Heart right ventricle (tissue), 16 donors: ENCODE measurements at places on chromosomes 12 and 14.

DNA sequence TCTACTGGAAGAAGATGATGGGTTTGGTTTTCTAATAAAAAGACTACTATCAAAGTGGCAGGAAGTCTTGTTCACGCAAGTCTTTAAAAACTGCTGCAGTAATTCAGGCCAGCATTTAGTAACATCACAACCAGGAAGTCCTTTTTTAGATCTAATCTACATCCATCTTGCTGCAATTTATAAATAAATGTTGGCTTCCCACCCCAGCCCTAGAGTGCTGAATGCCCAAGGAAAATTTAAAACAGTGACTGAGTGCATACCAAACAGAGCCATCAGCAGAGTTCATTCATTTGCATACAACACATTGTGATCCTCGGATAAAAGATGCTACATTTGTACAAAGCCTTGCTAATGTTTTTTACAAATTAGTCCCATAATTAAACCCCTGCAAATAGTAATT, 72.1 kb downstream of the PHLDA1 start:
- no peak for DNase-seq

- no peak for DNase-seq
Measured at GRCh38 chr14:102667703-102668102, 75.3 kb downstream of the RCOR1 start.

- DNase-seq, result no peak
Measured at GRCh38 chr14:56334458-56334857, 216.2 kb downstream of the PELI2 start.

DNA sequence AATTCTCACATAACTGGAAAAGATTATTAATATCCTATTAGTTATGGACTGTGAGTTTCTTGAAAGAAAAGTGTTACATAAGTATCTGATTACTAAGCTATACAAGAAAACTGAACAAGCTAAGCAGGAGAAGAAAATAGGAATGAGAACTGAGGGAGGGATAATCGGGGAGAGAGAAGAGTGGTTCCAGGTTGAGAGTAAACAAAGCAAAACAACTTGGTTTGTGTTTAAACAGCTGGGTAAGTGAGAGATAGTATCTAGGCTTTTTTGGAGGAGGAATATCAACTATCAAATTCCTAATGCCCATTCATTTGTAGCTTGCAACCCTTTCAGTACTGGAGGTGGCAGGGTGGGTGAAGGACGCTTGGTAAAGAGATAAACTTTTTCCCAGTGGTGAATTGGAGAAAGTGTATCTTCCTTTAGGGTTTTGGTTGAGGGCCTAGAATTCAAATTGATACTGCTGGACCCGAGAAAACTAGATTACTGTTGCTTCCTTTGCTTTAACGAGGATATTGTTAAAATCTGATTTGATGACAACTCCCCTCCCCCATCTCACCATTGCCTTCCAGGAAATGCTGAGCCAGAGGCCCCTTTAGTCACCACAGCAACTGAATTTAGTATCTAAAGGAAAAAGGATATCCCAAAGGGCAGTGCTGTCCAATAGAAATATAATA, 2.0 kb upstream of the SLC2A3 start:
- DNase-seq, result no peak

DNA sequence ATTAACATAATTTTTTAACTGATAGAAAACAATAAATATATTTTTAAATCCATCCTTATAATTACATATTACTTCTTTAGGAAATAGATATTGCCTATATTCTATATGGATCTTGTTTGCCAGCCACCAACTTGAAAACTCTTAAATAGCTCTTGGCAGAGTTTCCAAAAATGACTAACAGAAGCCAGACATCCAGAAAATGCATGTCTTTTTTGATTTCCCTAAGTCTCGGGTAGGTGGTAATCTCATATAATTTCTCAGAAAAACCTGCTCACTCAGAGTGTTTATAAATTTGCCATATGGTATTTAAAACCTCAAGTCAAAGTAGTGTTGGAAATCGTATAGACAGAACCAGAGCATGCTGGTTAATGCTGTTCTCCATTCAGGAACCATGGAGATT, 360.4 kb upstream of the FOXG1 start:
- no peak for DNase-seq

GRCh38 chr12:104319028-104319427, 15.5 kb downstream of the EID3 start:
- no peak for DNase-seq

GRCh38 chr12:88870000-88870737, 289.9 kb upstream of the KITLG start:
- DNase-seq, result no peak

DNA sequence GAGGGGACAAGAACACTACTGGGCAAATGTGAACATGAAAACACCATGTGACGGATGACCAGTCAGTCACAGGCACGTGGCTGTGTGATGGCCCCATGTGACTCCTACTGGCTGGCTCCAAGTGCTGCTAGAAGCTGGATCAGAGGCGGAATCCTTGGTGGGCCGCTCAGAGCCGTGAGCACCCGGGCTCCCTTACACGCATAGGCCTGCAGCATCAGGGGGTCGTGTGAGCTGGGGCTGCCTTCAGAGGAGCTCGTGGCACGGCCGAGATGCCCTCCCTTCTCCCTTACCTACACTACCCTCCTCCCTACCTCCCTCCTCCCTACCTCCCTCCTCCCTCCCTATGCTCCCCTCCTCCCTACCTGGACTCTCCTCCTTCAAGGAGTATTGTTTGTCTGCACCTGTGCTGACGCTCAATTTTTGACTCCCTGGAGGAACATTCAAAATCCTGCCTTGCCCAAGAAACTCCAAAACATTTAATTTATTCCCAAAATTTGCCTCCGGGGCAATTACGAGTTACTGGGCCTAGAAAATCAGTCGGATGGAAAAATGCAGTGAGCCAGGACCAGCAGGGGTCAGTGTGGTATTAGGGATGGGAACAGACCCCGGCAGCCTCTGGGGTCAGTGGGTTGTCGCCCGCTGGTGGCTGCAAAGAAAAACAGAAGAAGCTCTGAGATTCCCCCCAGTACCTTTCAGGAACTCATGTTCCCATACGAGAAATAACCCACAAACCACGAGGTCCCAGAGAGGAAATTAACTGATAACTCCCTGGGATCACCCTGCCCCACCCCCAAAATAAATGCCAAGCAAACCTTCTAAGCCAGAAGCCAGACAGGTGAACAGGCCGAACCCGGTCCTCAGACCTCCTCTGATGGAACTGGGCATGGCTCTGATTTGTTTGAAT, 61.3 kb downstream of the C14orf132 start:
- DNase-seq, result peak; percentile 73

GRCh38 chr14:105299654-105300541, 903 bp downstream of the BRF1 start:
- DNase-seq, result peak; percentile 52

DNA sequence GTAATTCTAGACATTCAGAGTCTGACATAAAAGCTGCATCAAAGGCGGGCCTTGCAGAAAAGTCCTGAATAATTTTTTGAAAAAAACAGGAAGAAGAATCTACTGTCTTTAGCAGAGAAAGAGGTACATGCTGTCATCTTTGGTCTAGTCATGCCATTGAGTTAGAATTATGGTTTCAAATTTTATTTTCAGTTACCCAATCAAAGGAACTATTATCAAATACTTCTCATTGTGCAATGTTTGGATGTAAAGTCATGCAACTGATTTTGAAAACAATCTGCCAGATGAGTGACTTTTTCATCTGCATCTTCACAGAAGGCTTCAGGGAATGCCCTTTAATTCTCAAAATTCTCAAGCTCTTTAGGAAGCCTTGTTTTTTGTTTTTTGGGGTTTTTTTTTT, 803.5 kb downstream of the FLRT2 start:
- no peak for DNase-seq

DNA sequence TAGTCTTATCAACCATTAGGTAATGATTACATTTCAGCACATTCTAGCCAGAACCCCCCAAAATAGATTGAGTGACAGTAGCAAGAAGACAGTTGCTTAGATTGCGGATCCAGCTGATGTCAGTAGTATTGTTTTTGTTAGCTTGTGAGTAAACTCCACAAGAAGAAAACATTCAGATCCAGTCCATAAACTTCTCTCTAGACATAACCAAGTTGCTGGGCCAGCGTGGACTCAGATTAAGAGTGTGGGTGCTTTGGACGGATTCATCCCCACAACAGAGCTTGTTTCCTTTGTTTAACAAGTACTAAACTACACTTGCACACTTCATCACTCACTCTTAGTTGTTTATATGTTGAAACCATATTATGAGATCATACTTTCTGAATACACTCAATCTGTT, 293.4 kb downstream of the NPAS3 start:
- DNase-seq, result no peak

DNA sequence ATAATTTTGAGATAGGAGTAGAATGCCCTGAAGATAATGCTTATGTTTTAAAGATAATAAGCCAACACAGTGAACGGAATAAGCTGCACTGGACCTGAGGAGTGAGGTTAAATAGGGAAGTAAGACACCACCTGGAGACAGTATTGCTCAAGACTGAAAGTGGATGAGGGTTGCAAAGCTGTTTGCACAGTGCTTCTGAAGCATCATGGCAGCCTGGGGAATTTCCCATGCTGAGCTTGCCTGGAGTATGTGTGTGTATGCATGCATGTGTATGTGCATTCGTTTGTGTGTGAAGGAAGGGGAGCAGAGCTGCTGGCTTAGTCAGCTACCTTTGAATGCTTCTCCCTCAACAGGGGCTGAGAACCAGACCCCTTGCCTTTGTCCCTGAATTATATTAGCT, 35.8 kb downstream of the BHLHE41 start:
- no peak for DNase-seq

DNA sequence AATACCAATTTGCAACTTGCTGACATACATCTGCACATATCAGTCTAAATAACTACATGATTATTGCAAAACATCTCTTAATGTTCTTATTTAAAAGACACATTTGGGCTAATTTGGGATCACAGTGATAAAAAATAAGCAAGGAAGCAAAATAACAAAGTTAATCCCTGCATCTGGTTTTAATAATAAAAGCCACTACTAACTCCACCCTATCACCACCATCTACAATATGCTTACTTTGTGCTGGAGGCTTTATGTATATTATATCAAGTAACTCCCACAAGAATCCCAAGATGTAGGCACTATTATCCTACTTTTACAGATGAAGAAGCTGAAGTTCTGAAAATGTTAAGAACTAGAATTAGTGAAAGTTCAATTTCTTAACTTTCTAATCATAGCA, 45.7 kb downstream of the TAOK3 start:
- DNase-seq, result no peak

DNA sequence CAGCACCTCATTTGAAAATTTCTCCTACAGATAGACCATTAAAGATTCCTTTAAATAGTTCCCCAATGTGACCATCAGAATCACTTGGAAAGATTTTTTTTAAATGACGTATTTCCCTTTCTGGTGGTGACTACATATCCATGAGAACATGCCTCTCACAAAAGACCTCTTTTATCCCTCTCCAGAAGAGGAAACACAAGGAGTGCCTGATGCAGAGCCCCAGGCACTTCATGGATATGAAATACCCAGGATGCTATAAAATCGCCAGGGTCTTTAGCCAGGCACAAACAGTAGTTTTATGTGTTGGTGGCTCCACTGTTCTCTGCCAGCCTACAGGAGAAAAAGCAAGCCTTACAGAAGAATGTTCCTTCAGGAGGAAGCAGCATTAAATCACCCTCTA, 97.1 kb downstream of the ETNK1 start:
- no peak for DNase-seq

GRCh38 chr14:59182641-59183040, 5.8 kb upstream of the DAAM1 start:
- no peak for DNase-seq

GRCh38 chr12:104167519-104168458, 29.8 kb upstream of the NFYB start:
- DNase-seq, result no peak

- no peak for DNase-seq
Measured at GRCh38 chr12:57518920-57519795, 1.2 kb downstream of the DDIT3 start.

DNA sequence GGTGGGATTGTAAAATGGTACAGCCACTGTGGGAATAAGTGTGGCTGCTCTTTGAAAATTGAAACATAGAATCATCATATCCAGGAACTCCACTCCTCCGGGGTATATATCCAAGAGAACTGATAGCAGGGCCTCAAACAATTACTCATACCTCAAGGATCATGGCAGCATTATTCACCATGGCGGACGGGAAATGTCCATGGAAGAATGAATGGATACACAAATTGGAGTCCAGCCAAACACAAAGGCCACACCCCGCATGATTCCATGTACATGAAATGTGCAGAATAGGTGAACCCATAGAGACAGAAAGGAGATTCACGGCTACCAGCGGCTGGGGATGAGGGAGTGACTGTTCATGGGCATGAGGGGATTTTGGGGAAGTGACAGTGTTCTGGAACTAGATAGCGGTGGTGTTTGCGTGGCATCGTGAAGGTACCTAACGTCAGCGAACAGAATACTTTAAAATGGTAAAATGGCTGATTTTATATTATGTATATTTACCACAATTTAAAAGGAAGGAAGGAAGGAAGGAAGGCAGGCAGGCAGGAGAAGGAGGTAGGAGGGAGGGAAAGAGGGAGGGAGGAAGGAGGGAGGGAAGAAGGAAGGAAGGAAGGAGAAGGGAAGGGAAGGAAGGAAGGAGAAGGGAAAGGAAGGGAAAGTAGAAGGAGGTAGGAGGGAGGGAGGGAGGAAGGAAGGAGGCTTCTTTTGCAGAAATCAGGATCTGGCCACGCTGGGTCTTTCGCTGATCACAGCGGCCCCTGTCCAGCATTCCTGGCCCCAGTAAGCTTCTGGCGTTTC, 14.1 kb upstream of the NCOR2 start:
- DNase-seq, result no peak

DNA sequence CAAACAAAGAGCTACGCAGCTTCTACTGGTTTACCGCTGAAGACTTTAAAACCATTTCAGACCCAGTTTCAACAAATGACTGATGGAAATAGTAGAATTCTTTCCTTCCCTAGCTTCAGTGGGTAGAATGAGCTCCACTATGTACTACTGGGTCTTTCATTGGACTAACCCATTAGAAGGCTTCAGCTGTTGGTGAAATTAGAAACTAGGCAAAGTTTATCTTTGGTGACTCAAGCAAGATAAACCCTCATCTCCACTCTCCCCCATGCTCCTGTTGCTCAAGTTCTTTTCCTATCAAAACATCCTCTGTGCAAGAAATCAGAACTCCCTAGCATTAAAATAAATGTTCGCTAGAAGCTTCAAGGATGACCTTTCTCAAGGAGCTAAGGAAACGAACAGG, 159.2 kb downstream of the PAWR start:
- DNase-seq, result no peak

DNA sequence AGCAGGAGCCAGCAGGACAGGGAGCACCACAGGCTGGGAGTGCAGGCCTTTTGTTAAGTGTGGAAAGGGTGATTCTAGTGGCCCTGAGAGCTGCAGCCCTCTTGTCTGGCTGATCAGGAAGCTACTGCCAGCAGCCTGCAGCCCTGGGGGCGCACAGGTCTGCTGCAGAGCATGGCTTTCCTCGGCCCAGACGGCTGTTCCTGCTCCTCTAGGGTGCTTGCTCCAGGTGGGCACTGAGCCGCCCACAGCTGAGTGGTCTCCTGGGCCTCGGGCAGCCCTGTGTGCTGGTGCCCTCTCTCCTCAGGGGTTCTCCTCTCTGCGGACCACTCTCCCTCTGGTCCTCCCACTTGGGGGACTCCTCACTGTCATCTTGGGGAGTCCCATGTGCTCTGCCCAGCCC, 18.9 kb downstream of the CCDC88C start:
- no peak for DNase-seq
